Tongue (tissue), 3 donors: ENCODE measurements at places on chromosomes 13 and 19. TPM values are rescaled to one million over a fixed set of nuclear protein-coding genes. Genes with fewer than 3 reads are reported as not detected.

The PRR22 gene
- total RNA-seq, result not detected

The FFAR3 gene
- not detected for total RNA-seq

The GNG8 gene
- not detected for total RNA-seq

The RGL3 gene
- total RNA-seq, result 0.10 TPM

The NDUFA13 gene
- 94.5 TPM for total RNA-seq

The WDR62 gene
- total RNA-seq, result 4.3 TPM

The PNMA8B gene
- total RNA-seq, result 2.6 TPM

The C19orf73 gene
- 0.51 TPM for total RNA-seq

The MBNL2 gene
- 110 TPM for total RNA-seq

The TMIGD2 gene
- not detected for total RNA-seq

The MYO1F gene
- total RNA-seq, result 7.3 TPM

The KIR2DL3 gene
- not detected for total RNA-seq

The RASGRP4 gene
- total RNA-seq, result 0.41 TPM

The IL11 gene
- total RNA-seq, result not detected

The TEKTIP1 gene
- total RNA-seq, result not detected

The PLA2G4C gene
- total RNA-seq, result 32.3 TPM

The ZNF835 gene
- 5.0 TPM for total RNA-seq

The LHFPL6 gene
- total RNA-seq, result 65.6 TPM

The ITGBL1 gene
- 4.3 TPM for total RNA-seq

The LPAR6 gene
- 54.1 TPM for total RNA-seq

The DENND1C gene
- total RNA-seq, result 0.51 TPM

The DAND5 gene
- total RNA-seq, result not detected

The PDX1 gene
- total RNA-seq, result not detected

The C1QTNF9B gene
- not detected for total RNA-seq

The UTP14C gene
- total RNA-seq, result 29.5 TPM

The NLRP4 gene
- total RNA-seq, result not detected

The ELSPBP1 gene
- total RNA-seq, result not detected
